ENCODE measurements at places on chromosomes 7 and 10.

DNA sequence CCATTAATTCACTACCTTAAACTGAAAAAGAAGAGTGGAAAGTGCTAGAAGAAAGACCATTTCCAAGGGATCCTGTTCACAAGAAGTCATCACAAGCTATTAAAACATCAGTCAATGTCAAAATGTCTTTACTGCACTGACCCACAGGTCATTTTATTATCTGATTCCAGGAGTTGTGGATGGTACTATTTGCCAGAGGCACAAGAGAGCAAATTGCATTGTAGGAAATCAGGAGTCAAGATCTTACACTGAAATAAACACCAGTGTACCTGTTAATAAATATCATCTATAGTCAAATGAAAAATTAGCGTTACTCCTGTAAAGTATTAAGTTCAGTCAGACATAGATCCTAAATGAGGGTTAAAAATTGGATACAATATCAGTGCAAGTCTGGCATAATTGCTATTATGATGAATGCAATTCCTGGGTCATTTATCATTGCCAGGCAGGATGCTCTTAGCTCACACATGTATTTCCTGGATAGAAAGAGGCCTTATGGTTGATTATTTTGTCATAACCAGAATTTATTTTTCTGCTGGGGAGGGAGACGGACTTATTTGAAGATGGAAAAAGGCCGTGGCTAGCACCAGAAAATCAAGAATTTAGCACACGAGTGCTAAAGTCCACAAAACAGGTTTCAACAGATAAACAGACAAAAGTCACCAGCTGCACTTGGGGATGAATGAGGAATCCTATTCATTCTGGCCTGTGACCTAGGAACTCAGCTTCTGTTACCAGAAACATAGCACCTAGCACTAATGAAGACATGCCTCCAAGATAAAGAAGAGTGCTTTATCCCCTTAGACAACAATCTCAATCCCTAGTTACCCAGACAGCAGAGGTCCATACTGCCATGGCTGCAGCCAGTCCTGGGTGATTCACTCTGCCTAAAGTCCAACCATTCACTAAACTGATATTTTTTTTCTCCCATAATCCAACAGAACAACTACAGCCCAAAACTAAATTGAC lies 683.1 kb upstream of the POM121L12 start:
- no peak for DNase-seq

GRCh38 chr7:41867639-41868280 lies 164.9 kb upstream of the INHBA start:
- no peak for DNase-seq

DNA sequence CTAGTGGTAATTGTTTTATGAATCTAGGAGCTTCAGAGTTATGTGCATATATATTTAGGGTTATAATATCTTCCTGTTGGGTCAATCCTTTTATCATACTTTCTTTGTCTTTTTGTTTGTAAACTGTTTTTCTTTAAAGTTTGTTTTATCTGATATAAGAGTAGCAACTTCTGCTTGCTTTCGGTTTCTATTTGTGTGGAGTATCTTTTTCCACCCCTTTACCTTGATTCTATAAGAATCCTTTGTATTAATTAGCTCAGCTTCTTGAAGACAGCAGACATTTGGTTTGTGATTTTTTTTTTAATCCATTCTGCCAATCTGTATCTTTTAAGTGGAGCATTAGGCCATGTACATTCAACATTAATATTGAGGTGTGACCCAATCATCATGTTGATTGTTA lies 9.3 kb downstream of the CASP7 start:
- DNase-seq, result no peak

DNA sequence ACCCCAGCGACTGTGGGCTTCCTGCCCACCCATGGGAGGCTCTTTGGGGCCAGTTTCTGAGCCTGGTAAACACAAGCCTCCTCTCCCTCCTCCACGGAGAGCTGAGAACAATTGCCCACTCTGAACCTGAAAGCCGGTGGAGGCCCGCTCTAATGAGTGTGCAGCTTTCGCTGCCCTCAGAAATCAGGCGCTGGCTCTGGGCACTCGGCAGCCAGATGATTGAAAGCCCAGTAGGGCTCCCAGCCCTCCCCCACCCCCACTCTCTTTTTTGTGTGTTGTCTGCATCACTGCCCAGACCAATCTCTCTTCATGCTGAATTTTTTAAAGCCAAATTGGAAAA lies 438.9 kb downstream of the RPS24 start:
- DNase-seq, result no peak

DNA sequence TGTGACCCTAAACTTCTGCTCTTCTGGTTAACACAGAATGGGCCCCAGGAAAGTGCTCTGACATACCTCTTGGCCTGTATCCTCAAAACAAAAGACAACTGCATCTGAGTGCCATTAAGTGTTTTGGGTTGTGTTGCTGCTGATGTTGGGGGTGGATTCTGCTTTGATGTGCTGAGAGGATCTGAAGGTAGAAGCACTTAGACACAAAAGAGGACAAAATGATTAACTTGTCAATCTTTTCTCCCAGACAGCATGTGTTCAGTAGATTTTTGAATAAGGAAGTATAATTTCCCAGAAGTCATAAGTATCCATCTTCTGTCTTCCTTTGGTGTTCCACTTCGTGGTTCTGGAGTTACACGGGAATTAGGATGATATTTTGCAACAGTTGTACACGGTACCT lies 16.1 kb upstream of the TMEM178B start:
- no peak for DNase-seq

GRCh38 chr10:133307776-133308420 lies 774 bp downstream of the TUBGCP2 start:
- DNase-seq, result peak; percentile 51

DNA sequence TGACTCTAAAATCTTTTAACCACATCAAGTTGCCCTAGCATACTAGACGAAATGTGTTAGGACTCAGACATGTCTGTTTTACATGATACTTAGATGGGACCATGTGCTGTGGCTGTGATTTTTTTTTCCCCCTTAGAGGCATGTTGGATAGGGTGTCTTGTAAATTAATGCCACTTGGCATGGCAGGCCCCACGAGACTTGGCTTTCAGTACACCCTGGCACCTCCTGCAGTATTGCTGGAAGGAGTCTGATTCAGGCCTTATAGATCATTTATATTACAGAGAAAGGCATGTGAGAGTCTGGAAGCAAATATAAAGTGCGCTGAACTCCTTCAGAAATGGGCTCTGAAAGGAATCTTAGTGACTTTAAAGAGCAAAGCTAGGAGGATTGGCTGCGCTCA lies 494.1 kb downstream of the SDK1 start:
- no peak for DNase-seq

DNA sequence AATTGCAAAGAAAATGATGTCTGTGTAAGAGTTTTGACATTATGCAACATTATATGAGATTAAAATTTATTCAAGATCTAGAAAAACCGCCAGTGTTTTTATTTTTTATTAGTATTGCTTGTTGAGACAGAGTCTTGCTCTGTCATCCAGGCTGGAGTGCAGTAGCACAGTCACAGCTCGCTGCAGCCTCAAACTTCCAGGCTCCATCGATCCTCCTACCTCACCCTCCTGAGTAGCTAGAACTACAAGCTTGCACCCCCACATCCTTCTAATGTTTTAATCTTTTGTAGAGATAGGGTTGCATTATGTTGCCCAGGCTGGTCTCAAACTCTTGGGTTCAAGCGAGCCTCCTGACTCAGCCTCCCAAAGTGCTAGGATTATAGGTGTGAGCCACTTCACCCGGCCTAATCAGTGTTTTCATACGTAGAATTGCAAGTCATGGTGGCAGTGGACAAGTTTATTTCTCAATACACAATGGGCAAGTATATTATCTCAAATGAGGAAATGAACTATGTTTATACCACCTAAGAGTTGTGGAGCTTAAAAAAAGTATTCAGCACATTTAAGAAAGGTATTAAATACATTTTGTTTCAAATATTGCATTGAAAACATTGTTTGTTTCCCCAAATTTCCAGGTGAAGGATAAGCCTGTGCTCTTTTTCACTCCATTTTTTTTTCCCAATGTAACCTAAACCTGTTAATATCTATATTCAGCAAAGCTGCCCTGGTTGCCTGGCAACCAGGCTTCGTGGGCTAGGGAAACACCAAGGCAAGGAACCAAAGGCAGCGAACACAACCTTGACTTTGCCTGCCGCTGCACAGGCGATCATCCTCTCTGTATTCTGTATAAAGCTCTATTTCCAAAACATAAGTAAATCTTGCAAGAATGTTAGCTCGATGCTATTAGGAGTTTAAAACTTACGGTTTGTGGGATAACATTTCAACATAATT lies 163.9 kb downstream of the CACNB2 start:
- no peak for DNase-seq

Data from fibroblast of skin of right biceps (primary cell).